Spinal cord (tissue), 10 donors: ENCODE measurements at places on chromosomes 7 and 10. TPM values are rescaled to one million over a fixed set of nuclear protein-coding genes. Genes with fewer than 3 reads are reported as not detected.

The NUTM2B gene
- 1.4 TPM for total RNA-seq

The SAMD9L gene
- 16.6 TPM for total RNA-seq

The WNT8B gene
- total RNA-seq: 0.10 TPM

The ANKRD61 gene
- total RNA-seq: 0.20 TPM

The MBL2 gene
- not detected for total RNA-seq

The PTPRZ1 gene
- 237 TPM for total RNA-seq

DNA sequence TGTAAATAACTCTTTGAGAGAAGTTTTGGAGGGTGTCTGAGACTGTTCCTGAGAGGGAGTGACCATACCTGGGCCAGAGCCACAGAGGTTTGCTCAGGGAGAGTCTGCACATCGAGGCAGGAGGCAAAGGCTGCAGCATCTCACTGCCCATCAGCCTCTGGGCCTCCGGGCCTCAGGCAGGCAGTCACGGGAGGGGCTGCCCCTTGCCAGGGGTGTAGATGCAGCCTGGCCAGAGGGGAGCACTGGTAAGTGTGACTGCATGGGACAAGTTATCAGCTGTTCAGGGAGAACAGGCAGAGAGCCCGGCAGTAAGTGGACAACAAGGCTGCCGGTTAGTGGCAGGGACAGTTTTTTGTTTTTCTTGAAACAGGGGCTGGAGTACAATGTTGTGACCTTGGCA, 55.9 kb downstream of the ZNF467 start:
- no peak for DNase-seq

- DNase-seq: no peak
Measured at GRCh38 chr7:135659159-135659846, 3.0 kb upstream of the STMP1 start.

DNA sequence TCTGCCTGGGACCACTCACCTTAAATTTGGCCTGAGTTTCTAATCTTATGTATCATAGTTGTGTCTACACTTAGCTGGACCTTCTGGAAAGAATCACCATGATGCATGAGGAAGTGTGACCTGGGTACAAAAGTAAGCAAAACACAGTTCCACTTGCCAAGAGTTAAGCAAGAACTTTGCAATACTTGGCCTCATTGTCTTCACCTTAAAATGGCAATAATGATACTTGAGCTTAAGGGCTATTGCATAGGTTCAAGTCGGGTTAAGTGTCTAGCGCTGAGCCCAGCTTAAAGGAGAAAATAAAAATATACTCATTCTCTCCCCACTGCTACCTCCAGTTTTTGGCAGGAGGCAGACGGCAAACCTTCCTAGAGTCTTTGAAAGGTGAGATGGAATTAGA, 133.9 kb upstream of the BMPER start:
- DNase-seq: no peak

DNA sequence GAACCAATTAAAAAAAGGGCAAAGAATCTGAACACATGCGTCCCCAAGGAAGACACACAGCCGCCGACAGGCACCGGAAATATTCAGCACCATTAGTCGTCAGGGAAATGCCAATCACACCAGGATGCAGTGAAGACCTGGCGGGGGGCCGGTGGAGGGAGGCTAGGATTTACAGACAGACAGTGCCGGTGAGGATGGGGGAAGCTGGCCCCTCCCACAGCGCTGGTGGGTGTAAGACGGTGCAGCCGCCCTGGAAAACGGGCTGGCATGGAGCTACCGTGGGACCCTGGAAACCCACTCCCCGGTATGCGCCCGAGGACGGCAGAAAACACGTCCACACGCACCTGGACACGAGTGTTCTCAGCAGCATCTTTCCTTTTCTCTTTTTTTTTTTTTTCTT, 4.8 kb upstream of the ADAP1 start:
- no peak for DNase-seq

DNA sequence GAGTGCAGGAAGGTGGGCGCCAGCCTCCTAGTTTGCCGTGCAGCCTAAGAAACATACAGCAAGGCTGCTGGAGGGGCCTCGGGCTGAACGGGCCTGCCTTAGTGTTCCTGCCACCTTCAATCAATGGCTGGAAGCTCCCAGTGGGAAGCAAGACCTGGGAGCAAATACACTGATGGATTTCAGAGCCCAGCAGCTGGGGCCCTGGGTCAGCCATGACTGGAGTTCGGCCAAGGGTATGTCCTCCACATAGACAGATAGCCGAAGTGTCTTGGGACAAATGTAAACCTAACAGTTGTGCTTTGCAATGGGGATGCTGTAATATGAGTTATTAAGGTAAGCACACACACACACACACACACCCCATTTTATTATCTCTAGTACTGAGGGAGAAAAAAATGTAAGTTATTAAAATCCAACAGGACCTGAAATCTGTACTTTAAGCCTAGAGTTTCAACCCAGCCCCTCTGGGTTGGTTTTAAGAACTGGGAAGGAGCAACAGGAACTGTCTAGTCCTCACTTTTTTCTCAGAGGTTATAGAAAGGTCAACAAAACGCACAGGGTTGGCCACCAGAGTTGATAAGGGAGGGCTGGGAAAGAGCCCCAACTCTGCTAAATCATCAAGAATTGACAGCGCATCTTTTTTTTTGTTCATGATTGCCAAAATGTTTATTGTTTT, 50.0 kb upstream of the CELF2 start:
- DNase-seq: no peak
